Sciatic nerve (tissue), 2 donors: ENCODE measurements at places on chromosomes 4 and X. TPM values are rescaled to one million over a fixed set of nuclear protein-coding genes. Genes with fewer than 3 reads are reported as not detected.

DNA sequence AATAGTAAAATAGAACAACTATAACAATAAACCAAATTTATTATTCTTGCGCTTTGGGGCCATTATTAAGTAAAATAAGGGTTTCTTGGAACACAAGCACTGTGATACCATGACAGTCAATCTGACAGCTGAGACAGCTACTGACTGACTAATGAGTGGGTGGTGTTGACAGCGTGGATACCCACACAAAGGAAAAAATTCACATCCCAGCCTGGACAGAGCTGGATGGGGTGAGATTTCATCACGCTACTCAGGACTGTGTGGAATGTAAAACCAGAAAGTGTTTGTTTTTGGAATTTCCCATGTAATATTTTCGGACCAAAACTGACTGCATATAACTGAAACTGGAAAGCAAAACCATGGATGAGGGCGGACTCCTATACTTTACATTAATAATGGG is 48.8 kb downstream of the IGFBP7 start:
- no peak for DNase-seq

DNA sequence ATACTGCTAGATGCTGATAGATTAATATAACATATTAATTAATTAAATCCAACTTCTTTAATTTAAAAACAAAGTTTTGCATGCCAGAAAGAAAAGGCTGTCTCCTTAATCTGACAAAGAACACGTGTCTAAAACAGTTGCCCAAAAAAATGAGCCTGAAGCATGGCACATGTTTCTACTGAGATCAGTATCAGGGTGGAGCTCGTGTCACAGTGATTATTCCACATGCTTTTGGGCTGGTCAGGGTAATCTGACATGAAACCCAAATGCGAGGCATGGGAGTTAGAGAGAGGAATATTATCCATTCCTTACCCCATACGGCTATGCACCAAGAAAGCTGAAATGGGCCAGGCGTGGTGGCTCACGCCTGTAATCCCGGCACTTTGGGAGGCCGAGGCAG is 79.4 kb upstream of the ADRA2C start:
- DNase-seq, result no peak

GRCh38 chr4:142354794-142355420 is 491.2 kb downstream of the INPP4B start:
- no peak for DNase-seq

DNA sequence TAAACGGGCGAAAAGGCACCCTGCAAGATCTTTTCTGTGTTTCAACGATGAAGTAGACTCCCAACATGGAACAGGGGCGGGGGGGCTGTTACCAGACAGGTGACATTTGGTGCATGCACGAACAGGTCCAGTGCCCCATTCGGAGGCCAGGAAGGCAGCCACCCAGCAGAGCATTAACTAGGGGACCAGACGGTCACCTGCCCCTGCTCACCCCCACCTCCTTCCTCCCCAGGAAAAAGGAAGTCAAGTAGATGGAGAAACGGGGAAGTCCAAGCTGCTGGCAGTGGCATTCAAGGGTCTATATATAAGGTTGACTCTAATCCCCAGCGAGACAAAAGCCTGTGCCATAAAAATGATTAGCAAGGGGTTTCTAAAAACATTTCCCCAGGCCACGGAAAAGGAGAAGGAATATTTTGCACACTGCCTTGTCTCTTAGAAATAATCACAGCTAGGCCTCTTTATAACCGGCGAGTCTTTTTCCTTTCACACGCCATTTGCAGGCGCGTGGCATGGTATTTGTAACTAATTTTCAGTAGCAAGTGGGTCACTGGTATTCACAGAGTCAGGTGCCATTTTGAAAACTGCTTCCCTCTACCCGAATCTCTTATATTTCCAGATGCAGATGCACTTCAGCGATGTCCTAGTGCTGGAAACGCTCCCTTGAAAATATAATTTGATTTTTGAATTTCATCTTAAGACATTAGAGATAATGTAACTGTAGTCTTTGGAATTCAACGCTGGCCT is 1.2 kb upstream of the TMSB4X start:
- DNase-seq, result peak; percentile 65

The SPANXB1 gene
- not detected for total RNA-seq
